ENCODE measurements at places on chromosomes 13 and 19.

DNA sequence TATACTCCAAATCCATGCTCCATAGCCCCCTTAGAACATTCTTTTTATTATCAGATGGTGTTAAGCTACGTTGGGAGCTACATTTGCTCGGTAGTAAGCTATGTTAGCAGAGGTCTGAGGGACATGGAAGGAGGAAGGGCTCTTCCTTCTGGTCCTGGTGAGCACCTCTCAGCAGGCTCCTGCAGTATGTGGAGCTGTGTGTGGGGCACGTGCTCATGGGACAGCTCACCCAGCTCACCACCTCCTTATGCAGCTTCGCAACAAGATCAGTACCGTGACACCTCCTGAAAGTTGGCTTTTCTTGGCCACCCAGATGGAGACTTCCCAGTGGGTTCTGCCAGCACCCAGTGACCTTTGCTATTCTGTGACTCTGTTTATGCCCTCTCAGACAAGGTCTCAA, 400.5 kb upstream of the SLC10A2 start:
- no peak for DNase-seq

DNA sequence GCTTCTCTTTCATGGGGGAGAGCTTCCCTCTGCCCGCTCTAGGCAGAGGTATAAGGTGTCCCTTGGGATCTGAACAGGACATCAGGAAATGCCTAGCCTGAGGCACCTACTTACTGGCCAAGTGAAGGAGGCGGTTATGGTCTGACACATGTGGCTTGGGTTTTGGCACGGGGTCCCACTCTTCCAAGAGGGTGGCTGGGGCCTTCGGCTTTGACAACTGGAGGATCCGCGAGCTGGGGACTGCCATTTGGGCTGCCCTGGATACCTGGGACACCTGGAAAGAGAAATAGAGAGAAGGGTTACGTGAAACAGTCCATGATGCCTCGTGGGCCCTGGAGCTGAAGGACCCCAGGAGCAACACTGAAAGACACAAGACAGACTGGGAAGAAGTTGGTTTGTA, 22.4 kb upstream of the MIER2 start:
- DNase-seq, result no peak

DNA sequence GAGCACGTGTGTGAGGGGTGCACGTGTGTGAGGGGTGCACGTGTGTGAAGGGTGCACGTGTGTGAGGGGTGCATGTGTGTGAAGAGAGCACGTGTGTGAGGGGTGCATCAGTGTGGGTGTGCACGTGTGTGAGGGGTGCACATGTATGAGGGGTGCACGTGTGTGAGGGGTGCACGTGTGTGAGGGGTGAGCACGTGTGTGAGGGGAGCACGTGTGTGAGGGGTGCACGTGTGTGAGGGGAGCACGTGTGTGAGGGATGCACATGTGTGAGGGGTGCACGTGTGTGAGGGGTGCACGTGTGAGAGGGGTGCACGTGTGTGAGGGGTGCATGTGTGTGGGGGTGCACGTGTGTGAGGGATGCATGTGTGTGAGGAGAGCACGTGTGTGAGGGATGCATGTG, 15.7 kb downstream of the RASA3 start:
- no peak for DNase-seq

- DNase-seq, result no peak
Measured at GRCh38 chr19:46659151-46660007, 1.6 kb downstream of the DACT3 start.

- DNase-seq, result no peak
Measured at GRCh38 chr19:10766671-10767201, 48.9 kb downstream of the DNM2 start.

DNA sequence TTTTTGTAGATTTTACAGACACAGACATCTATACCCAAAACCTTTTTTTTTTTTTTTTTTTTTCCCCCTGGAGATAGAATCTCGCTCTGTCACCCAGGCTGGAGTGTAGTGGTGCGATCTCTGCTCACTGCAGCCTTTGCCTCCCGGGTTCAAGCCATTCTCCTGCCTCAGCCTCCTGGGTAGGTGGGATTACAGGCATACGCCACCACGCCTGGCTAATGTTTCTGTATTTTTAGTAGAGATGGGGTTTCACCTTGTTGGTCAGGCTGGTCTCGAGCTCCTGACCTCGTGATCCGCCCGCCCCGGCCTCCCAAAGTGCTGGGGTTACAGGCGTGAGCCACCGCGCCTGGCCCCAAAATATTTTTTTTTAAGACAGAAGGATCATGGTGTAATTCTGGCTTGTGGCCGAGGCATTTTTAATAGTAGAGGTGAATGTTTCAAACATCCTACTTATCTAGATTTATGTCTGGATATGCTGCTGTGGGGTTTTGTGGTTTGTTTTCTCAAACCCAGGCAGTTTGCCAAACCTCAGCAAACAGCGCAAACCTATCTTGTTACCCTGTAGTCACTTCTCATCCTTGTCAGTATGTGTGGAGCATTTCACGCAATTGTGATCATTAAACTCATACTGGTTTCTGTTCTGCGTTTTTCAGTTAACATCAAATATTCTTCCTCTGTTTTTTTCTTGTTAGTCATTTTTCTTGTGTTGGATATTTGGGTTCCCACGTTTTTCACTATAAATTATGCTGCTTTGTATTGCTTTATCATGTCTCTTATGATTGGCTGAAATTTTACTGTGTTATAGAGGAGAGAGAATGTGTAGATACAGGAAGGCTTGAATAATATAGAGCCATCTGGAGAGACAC, 36.2 kb upstream of the GARRE1 start:
- no peak for DNase-seq

DNA sequence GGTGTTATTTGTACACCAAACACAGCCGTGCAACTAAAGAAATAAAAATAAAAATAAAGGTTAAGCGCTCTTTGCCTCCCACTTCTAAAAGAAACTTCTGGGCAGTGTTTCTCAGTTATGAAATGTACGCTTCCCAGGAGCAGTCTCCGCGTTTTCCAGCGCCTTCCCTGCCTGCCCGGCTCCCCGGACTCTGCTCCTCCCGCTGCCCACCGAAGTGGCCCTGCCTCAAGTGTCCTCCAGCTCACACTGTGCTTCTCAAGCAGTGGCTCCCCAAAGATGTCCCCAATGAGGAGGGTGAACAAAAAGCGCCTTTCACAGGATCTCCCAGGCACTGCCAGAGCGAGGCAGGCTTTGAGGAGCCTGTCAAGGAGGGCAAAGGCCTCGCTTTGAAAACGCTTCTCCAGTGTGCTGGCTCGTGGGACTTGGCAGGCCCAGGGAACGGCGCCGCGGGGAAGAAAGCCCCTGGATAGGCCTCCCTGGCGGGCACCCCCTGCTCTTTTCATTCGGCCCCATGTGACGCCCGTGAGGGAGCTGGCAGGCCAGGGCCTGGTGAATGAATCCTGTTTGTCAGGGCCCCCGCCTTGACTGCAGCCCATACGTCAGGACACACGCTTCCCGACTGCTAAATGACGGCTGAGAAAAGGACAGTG, 187.1 kb downstream of the FOXO1 start:
- DNase-seq, result no peak
